Stimulated activated CD8-positive, alpha-beta memory T cell treated with anti-CD3 and anti-CD28 coated beads, Interleukin-7, amount 100 ng/mL, for 48 hours (primary cell): ENCODE measurements at places on chromosomes 2 and 18.

- no peak for DNase-seq
Measured at GRCh38 chr2:102342888-102343287, 12.7 kb upstream of the IL18R1 start.

DNA sequence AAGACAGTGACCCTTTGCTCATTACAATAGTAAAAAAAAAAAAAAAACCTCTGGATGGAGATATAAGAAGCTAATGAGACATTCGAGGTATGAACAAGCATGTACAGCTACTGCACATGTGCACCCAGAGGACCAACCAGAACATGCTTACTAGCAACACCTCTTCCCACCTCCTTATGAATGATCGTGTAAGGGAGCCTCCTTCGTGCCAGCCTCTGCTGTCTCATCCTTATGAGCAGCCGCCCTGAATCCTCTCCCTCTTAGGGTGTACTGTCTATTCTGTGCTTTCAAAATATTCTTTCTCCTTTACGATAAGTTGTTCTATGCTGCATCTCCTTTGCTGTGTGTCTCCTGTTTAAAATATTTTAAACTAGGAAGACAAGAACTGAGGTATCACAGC lies 91.4 kb upstream of the ACSL3 start:
- DNase-seq = no peak

- no peak for DNase-seq
Measured at GRCh38 chr2:233029321-233029720, 3.2 kb upstream of the NEU2 start.

- no peak for DNase-seq
Measured at GRCh38 chr18:11256251-11256650, 106.9 kb upstream of the PIEZO2 start.

- no peak for DNase-seq
Measured at GRCh38 chr2:5970347-5970746, 278.2 kb downstream of the SOX11 start.

DNA sequence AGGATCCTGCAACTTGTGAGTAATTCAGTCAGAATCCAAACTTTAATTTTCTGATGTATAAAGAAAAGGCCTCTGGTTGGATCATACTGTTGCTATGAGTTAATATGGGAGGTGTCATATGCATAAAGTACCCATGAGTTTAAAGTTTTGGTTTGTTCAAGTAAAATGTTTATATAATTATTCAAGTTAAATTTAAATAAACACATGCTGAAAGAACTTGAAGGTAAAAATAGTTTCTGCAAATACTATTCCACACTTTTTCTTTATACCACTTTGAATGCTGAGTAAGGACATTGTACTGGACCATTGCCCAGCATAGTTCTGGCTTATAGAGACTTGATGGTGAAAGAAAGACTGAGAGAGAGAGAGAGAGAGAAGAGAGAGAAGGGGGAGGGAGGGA lies 30.7 kb downstream of the PKP4 start:
- no peak for DNase-seq

DNA sequence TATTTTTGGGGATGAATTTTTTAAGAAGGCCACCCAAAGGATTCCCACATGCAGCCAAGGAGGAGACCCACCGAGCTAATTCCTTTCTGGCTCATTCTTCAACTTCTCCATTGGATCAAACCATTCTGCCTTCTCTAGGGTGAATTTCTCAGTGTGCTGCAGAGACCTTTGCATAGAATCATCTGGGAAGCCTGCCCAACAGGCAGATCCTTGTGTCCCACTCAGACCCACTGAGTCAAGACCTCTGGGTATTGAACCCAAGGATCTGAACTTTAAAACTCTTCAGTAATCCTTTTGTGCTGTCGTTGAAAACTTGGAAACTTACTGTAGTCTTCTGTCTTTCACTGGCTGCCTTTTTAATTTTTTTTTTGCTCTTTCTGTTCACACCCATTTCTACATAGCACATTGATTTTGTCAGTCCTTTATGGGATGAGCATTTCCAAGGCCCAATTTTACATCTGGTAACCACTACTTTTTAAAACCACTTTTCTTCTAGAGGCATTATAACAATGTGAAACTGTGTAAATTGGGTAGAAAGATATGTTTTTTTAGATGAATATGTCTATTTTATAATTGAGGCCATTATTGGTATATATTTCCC lies 120.2 kb downstream of the TSN start:
- DNase-seq = no peak

- DNase-seq = no peak
Measured at GRCh38 chr2:60459851-60460250, 93.6 kb downstream of the BCL11A start.

- no peak for DNase-seq
Measured at GRCh38 chr2:149857344-149857743, 269.8 kb upstream of the MMADHC start.

GRCh38 chr2:39867268-39867667 lies 88.2 kb upstream of the THUMPD2 start:
- no peak for DNase-seq

DNA sequence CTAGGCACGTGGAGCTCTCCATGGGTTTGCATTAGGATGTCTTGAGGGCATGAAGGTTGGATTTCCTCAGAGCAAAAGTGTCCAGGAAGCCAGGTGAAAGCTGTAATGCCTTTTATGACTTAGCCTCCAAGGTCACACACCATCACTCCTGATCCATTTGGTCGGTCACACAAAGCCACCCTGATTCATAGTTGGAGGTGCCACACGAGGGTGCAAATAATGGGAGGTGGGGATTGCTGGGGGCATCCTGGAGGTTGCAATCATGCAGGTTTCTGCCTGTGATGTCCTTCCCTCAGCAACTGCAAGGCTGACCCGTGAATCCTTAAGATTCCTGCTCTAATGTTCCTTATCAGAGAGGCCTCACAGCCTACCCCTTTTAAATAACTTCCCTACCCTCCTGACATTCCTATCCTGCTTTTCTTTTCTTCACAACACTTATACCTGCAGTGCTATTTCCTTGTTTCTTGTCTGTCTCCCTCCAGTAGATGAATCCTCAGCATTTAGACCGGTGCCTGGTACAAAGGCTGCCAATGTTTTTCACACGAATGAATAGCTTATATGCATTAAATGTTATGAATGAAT lies 97.1 kb downstream of the LIPG start:
- DNase-seq = no peak

GRCh38 chr18:44836263-44836662 lies 155.6 kb downstream of the SETBP1 start:
- DNase-seq = no peak

- no peak for DNase-seq
Measured at GRCh38 chr2:69067026-69067630, 54.1 kb downstream of the ANTXR1 start.
